ENCODE measurements at places on chromosomes 1 and 21.

DNA sequence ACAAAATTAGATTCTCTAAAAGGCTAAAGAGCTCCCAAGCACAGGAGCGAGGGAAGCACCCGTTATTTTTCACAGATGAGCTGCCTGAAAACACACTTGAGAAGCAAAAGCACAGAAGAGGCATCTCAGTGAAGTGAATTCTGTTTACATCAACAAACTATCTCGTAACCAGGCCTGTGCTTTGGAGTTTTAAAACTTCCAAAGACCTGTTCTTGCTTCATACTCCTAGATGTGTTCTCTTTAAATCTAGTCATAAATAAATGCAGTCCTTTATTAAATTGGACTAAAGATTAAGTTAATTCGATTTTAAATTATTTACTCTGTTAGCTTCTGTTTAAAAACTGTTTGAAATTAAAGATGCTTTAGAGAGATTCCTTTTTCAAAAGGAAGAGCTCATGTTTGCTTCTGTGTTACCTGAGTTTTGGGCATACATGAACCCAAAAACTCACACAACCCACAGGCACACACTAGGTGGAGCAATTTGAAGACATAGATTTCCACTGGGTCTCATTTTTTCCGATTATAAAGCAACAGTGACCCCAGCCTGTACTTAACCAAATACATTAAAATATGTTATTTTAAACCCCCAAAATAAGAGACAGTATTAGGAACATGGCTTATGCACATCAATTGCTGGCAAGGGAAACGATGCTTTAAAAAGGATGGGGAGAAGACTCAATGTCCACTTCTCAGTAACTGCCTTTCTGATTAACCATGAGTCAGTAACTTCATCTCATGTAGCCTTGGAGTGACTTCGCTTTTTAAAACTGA is 648.2 kb downstream of the SMYD3 start:
- no peak for DNase-seq

DNA sequence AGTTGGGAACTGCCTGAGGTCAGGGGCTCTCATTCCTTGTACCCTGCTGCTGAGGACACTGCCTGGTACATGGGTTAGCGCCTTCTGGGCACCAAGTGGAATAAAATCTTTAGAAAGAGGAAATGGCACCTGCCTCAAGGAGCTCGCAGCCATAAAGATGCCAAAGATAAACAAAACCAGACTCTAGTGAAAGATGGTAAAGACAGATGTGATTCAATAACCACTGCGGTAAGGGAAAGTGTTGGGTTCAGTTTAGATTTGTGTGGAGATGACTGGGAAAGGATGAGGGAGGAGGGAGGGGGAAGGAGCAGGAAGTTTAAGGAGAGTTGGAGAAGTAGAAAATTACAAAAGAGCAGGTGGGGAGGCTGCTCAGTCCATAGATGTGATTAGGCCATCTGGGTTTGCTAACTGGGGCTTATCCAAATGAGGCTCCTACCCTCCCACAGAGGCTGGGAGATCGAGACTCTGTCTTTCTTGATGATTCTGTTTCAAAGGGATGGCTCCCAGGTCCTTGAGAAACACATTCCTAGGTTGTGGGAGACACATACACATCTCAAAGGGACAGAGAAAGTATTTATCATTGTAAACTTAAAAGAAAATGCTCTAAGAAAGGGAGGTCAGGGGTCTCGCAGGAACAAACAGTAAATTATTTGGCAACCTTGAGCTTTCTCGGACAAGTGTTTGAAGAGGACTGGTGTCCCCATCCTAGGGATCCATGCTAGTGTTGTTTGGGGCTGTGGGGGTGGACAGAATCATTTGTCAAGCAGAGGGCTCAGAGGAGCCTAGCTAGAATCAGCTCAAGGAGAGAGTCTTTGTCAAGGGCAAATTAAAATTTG is 65.7 kb upstream of the MORC3 start:
- DNase-seq: no peak

- no peak for DNase-seq
Observed at GRCh38 chr1:76125473-76126219, 51.1 kb downstream of the ST6GALNAC3 start.

- no peak for DNase-seq
Observed at GRCh38 chr1:8002921-8003320, 23.2 kb downstream of the ERRFI1 start.

GRCh38 chr1:222358100-222358499 is 189.8 kb downstream of the HHIPL2 start:
- DNase-seq: no peak

DNA sequence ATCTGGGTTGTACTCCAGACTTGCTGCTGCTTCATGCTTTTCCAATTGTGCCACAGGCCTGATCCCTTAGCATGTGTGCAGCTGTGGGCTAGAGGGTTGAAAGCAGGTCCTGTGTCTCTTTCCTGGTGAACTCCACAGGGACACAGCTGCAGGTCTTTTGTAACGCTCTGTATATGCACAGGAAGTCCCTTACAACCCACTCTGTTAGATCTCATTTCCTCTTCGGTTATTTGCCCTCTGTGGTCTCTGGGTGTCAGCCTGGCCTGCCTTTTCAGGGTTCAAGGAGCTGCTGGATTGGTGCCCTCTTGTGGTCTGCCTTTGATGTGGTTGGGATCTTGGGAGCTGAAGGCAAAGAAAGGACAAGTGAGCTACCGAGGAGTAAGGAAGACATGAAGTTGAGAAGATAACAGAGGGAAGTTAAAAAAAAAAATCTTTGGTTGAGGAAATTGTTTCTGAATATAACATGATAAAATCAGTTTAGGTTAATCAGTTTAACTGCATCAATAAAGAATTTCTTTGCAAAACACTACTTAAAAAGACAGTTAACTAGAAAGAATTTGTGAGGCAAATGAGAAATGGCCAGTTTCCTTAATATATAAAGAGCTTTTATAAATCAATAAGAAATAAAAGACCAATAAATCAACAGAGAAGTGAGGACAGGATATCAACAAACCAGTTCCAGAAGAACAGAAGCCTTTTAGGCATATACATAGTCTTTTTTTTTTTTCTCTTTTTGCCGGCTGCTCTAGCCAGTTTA is 44.1 kb downstream of the UCK2 start:
- DNase-seq: no peak

GRCh38 chr1:88169139-88169538 is 514.9 kb upstream of the PKN2 start:
- DNase-seq: no peak

DNA sequence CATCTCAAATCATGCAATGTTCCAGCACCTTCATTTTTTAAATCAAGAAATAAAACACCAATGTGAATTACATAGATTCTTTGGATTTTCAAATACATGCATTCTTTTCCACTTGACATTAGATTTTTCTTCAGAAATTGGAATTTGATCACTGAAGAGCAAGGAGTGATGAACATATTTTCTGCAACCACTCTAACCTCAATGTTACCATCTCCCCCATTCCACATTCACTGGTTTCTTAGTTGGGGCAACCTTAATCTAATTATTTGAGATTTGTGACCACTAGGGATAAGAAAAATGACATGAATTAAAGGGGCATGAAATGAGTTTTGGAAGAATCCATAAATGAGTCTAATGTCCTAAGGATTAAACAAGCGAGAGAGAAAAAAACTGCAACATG is 168.7 kb upstream of the NR5A2 start:
- no peak for DNase-seq

DNA sequence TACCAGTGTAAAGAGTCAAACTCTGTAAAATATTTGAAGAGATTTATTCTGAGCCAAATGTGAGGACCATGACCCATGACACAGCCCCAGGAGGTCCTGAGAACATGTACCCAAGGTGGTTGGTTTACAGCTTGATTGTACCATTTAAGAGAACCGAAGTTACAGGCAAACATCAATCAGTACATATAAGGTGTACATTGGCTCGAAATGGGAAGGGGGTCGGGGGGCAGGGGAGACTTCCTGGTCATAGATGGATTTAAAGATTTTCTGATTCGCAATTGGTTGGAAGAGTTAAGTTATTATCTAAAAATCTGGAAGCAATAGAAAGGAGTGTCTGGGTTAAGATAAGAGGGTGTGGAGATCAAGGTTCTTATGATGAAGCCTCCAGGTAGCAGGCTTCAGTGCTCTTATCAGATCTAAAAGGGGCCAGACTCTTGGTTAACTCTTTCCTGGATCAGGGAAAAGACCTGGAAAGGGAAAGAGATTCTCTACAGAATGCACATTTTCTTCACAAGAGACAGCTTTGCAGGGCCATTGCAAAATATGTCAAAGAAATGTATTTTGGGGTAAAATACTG is 47.5 kb upstream of the NTPCR start:
- DNase-seq: no peak

GRCh38 chr1:117089996-117090395 is 29.9 kb downstream of the TTF2 start:
- no peak for DNase-seq

- no peak for DNase-seq
Observed at GRCh38 chr1:76998582-76999223, 131.4 kb downstream of the ST6GALNAC5 start.

DNA sequence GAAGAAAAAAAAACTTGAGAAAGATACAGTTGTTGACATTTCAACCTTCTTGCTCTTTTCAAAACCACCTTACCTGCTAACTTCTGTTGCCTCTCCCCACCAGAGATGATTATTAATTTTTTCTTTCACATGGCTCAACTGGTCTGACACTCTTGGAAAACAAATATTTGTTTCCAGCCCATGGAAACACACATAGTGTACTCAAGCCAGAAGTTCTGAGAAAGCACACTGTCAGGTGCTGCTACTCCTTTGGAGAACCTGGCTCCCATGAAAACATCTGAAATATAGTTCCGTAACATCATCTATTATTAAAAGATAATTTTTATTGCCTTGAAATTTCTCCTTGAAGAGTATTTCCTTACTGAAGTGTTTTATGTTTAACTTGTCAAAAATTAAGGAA is 145.0 kb upstream of the C1orf105 start:
- DNase-seq: no peak

DNA sequence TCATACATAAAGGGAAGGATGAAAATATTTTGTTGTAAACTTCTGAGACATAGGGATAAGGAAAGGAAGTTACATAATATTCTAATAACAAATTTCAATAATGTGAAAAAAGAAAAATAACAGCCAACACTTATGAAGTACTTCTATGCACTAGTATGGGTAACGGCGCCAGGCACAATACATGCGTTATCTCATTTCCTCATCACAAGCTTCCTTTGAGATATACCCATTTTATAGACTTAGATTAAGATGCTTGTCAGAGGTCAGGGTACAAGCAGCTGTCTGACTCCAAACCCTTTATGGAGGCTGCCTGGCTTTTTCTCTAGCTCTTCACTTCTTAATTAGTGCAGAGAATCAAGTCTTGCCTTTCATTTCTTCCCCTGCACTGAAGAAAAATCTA is 41.3 kb downstream of the TCP10L start:
- no peak for DNase-seq

- DNase-seq: no peak
Observed at GRCh38 chr1:155651861-155652661, 36.5 kb downstream of the YY1AP1 start.

GRCh38 chr1:118381197-118381869 is 196.3 kb upstream of the SPAG17 start:
- no peak for DNase-seq

- DNase-seq: peak; percentile 10
Observed at GRCh38 chr1:147892731-147893214, 9.8 kb upstream of the GJA8 start.

DNA sequence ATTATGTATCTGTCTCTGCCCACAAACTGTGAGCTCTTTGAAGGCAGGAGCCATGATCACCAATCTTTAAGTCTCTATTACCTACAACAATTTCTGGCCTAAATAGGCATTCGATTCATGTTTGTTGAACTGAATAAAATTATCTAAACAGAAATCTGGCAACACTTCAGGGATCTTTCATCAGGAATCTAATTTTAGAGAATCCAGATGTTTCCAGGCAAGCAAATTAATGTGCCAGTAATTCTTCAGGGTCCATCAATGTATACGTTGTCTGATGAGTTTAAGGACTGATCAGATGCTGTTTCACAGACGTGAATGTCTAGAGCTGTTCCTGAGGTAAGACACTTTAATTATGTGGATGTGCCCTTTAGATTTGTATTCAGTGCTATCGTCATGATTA is 524.4 kb downstream of the PTPRC start:
- no peak for DNase-seq

GRCh38 chr1:198072177-198072576 is 84.6 kb upstream of the NEK7 start:
- no peak for DNase-seq

DNA sequence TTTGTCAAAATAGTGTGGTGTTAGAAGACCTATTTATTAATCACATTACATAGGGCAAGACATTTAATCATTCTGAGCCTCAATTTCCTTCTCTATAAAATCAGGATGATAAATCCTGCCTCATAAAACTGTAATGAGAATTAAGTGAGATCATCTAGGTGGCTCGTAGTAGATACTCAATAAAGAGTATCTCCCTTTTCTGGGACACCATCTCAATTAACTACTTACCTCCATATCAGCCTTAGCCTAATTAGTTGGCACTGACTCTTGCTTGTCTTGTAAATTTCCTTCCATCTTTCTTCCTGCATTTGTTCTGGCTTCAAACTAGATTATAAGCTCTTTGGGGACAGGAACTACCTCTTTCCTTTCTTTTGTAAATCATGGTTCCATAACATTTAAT is 102.6 kb upstream of the TNR start:
- no peak for DNase-seq

DNA sequence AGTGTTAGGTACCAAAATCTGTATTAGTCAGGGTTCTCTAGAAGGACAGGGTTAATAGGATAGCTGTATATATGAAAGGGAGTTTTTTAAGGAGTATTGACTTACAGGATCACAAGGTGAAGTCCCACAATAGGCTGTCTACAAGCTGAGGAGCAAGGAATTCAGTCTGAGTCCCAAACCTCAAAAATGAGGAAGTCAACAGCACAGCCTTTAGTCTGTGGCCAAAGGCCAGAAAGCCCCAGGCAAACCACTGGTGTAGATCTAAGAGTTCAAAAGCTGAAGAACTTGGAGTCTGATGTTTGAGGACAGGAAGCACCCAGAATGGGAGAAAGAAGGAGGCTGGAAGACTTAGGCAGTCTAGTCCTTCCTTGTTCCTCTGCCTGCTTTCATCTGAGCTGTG is 487.5 kb upstream of the CHRM3 start:
- no peak for DNase-seq

GRCh38 chr1:40625476-40626382 is 39.8 kb downstream of the RIMS3 start:
- DNase-seq: no peak

GRCh38 chr1:1376551-1377226 is 1.7 kb upstream of the AURKAIP1 start:
- DNase-seq: no peak

- no peak for DNase-seq
Observed at GRCh38 chr1:175377394-175377793, 184.8 kb upstream of the KIAA0040 start.

GRCh38 chr21:39662411-39662953 is 49.7 kb downstream of the B3GALT5 start:
- DNase-seq: no peak

GRCh38 chr21:39502631-39503030 is 50.9 kb downstream of the SH3BGR start:
- no peak for DNase-seq

- no peak for DNase-seq
Observed at GRCh38 chr1:19344372-19344810, 32.3 kb downstream of the SLC66A1 start.

GRCh38 chr1:220967911-220968310 is 88.7 kb downstream of the HLX start:
- no peak for DNase-seq

- DNase-seq: no peak
Observed at GRCh38 chr1:50959303-50959912, 659 bp downstream of the FAF1 start.

- no peak for DNase-seq
Observed at GRCh38 chr1:40404670-40405462, 31.3 kb downstream of the SMAP2 start.

GRCh38 chr1:23169727-23170335 is 1.2 kb upstream of the LUZP1 start:
- no peak for DNase-seq

All from stimulated activated CD8-positive, alpha-beta memory T cell treated with anti-CD3 and anti-CD28 coated beads, Interleukin-4, amount 100 ng/mL, for 1 hour (primary cell).